ENCODE measurements at places on chromosomes 7 and 10.

- peak; percentile 56 for DNase-seq
These were observed 444.1 kb downstream of the NRG3 start for GRCh38 chr10:82319074-82319473.

- no peak for DNase-seq
These were observed 588.6 kb downstream of the NRG3 start for GRCh38 chr10:82463614-82464013.

GRCh38 chr10:94666391-94667102 is 17.0 kb upstream of the CYP2C18 start:
- DNase-seq: no peak

- DNase-seq: no peak
These were observed 11.0 kb upstream of the PDCD4 start for GRCh38 chr10:110860576-110861241.

DNA sequence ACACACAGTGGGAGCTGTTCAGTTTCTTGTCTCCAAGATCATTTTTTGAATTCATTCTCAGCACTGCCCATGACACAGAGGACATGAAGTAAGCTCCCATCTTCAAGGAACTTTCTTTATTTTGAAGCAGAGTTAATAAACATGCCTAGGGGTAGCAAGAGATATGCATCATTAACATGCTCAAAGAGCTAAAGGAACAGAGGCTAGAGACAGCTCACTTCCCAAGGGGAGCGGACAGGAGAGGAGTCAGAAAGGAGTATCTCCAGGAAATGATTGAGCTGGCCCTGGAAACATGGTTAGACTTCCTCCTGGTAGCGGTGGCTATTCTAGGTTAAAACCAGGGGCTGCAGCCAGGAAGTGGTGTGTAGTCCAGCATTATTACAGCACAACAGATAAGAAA is 135.9 kb downstream of the GPAM start:
- DNase-seq: no peak

GRCh38 chr7:41696323-41696916 is 6.5 kb downstream of the INHBA start:
- peak; percentile 86 for DNase-seq

DNA sequence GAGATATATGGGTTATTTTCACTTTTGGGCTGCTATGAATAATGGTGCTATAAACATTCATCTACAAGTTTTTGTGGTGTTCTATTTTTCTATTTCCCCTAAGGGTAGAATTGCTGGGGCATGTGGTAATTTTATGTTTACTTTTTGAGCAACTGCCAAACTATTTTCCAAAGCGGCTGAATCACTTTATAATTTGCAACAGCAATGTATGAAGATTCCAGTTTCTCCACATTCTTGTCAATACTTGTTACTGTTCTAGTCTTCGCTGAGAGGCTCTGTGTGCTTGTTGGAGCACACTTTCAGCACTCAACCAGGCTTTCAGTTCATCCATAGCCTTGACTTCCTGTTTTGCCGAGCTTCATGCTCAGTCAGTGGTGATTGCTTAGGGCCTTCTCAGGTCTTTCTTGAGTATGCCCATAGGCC is 39.0 kb downstream of the ADK start:
- no peak for DNase-seq

- no peak for DNase-seq
These were observed 90.9 kb upstream of the PIP4K2A start for GRCh38 chr10:22805304-22805703.

DNA sequence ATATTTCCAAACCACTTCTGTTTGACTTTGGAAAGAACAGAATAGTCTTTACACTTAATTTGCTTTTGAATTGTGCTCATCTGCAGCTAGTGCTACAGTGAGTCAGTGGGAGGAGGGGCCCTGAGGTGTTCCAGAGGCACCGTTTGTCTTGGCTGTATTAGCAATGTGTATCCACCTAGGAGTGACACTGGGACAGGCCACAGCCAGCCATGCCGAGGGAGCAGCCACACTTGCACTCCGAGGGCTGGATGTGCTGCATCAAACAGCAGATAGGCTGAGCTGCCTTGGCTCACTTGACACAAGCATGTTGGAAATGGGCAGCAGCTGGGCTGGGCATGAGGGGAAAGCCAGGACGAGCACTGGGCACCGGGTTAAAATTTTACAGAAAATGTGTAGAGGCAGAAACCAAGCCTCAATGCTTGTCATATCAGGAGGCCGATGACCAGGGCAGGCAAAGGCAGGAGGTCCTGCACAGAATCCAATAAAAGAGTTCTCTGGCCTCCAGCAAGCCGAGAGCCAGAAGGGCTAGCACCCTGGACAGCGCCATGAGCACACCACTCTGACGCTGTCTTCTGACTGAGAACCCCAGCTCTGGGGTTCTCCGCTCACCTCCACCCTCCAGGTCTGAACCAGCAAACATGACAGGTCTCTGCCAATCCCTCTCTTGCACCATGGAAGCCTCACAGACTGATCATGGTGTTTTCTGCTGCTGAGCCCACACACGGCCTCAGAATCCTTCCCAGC is 163.3 kb downstream of the GRID1 start:
- peak; percentile 74 for DNase-seq

GRCh38 chr10:50896721-50897120 is 11.3 kb upstream of the A1CF start:
- no peak for DNase-seq

- no peak for DNase-seq
These were observed 13.2 kb downstream of the TMEM243 start for GRCh38 chr7:87206361-87206760.

DNA sequence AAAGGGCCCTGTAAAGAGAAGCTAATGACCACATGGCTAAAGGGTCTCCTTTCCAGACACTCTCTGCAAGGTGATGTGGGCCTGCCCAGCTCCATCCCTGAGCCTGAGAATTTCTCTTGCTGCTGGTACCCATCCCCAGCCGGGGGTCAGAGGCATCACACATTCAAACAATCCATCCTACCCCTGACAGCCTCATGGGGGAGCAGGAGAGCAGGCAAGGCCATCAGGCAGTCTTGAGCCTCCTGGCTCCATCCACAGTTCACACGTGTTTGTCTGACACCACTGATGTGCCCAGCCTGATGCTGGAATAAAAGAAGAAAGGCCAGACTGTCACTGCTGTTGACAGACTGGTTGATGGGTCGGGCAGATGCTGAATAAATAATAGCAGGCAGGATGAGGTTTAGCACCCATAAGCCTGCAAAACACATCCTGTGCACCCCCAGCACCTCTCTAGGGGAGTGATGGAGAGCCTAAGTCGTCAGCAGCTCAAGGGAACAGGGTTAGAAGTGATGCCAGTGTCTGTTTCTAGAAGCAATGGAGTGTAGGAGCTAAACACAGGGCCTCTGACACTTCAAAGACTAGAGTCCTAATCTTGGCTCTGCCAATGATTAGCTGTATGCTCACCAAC is 43.5 kb downstream of the TLL2 start:
- DNase-seq: no peak

DNA sequence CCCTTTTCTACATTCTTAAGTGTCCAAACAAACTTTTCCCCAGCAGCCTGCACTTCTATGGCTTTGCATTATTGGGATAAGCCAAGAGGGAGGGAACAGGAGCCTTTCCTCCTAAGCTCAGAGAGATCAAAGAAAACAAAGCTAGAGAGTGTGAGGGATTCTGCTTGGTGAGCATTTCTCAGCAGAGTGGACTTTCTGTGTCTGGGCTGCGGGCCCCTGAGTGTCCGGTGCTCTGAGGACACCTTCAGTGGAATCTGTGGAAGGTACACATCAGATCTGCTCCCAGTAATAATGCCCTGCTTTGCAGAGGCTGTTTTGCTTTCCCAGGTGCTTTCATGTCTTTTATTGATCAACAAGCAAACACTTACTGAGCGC is 50.2 kb downstream of the KCNMA1 start:
- no peak for DNase-seq

DNA sequence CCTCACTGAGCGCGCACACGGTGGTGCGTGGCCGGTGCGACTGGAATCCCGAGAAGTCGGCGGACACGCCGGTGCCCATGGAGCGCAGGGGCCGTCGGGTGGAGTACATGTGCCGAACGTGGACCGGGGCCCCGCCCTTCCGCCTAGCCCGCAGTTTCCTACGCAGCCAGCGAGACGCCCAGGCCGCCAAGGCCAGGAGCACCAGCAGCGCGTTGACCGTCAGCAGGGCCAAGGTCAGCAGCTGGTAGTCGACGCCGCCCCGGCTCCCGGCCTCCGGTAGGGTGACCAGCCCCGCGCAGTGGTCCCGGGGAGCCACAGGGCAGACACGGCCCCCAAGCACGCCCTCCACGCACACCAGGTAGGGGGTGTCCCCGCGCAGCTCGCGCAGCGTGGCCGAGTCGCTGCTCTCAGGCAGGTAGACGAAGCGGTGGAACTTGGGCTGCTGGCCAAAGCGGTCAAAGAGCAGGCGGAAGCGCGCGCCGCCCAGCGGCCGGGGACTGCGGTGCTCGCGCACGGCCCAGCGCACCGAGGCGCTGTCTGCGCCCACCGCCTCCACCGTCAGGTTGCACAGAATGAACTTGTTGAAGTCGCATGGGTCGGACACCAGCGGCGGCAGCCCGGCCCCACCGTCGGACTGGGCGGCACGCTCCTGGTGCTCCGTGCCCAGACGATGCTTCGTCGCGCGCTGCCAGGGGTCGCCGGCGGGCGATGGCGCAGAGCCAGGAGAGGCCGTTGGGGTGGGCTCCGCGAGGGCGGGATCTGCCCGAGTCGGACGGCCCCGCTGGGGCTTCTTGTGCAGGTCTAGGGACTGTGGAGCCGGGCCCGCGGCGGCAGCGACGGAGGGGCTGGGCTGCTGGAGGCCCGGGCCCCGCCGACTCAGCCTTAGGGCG is 2.2 kb downstream of the TRIL start:
- DNase-seq: peak; percentile 89

DNA sequence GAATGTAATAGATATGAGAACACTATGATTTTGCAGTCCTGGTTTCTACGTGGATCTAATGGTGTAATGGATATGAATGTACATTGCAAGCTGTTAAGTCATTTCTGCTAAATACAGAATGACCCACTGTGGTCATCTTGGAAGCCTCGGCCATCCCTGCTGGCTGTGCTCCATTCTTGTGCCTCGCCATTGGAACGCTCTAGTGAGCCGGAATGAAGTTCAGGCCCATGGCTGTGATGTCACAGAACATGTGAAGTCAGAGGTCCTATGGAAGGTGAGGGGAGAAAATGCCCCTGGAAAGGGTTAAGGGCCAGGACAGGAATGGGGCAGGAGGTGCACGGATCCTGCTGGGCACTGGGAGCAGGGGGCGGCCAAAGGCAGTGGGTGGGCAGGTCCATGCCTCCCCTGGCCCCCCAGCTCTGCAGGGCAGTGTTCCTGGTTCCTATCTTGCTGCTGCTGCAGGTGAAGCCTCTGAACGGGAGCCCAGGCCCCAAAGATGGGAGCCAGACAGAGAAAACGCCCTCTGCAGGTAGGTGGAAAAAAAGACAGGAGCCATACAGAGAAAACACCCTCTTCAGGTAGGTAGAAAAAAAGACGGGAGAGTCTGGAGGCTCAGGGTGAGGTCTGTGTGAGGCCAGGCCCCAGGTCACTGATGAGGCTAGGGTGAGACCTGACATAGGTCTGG is at the start of gene LLCFC1:
LLCFC1 (plus strand) TSS at position 259 of the 685 bp plus-strand sequence; CDS start at position 397, 138 bp downstream.
- no peak for DNase-seq

GRCh38 chr7:106100863-106101629 is 11.1 kb downstream of the SYPL1 start:
- DNase-seq: no peak

DNA sequence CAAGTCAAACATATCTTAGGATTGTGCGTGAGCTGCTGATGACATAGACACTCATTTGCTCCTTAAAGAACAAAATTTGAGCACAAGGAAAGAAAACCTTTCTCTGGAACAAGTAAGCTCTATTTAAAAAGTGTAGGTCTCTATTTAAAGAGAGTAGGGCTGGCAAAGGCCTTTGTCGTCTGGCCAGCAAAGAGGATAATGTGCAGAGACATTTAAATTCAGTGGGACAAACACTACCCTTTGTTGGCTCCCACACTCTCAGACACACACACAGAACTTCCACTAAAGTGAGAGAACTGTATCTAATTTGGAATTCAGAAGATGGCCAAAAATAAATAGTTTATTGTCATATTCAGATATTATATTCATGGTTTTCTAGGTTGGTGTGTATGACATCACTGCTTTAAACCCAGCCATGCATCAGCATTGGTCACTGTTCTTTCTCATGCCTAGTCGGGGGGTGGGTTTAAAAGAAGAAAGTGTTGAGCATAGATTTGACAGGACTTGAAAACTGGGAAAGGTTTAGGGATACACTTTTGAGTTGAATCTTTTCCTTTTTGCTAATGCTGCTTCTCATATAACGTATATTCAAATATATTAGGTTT is 49.5 kb upstream of the HDAC9 start:
- DNase-seq: no peak

- DNase-seq: no peak
These were observed 14.6 kb downstream of the EPC1 start for GRCh38 chr10:32332299-32332750.

DNA sequence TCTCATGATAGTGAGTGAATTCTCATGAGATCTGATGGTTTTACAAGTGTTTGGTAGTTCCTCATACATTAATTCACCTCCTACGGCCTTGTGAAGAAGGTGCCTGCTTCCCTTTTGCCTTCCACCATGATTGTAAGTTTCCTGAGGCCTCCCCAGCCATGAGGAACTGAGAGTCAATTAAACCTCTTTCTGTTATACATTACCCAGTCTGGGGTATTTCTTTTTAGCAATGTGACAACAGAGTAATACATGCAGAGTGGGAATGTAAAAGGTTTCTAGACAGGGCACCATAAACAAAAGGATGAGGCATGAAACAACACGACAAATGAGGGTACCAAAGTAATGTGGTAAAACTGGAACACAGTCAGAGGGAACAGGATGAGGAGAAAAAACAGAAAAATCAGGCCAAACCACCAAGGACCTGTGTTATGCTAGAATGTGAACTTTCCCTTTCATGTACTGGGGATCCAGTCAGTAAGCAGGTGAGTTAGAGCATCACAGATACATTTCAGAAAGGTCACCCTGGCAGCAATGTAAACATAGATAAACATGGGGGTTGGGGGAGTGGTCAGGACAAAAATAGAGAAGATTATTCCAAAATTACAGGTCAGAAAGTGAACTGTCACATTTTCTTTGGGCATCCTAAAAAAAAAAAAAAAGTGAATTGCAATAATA is 31.9 kb downstream of the ANKRD26 start:
- DNase-seq: no peak

GRCh38 chr10:11184093-11184492 is 166.4 kb downstream of the CELF2 start:
- DNase-seq: no peak

- DNase-seq: no peak
These were observed 194.2 kb upstream of the SLC26A5 start for GRCh38 chr7:103640031-103640779.

GRCh38 chr10:3081383-3081981 is 14.1 kb downstream of the PFKP start:
- no peak for DNase-seq

DNA sequence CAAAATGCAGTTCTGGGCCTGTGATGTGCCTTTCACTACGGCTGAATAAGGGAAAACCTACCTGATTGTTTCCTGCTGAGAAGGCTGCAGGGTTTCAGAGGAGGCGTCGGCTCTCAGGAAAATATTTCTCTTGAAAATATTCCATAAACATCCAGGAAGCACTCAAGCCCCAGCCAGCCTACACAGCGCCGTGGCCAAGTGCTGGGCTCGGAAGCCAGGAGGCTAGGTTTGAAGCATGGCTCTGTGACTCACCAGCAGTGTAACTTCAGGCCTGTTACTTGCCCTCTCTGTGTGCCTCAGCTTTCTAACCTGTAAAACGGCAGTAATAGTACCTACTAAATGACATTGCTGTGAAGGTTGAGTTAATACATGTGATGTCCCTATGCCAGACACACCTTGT is 399.1 kb downstream of the GATA3 start:
- DNase-seq: peak; percentile 54

- DNase-seq: peak; percentile 65
These were observed 47.1 kb downstream of the NT5C2 start for GRCh38 chr10:103145860-103146466.

- no peak for DNase-seq
These were observed 226.0 kb upstream of the NFE2L3 start for GRCh38 chr7:25926009-25926408.
